ENCODE measurements at places on chromosomes 5 and 9.

DNA sequence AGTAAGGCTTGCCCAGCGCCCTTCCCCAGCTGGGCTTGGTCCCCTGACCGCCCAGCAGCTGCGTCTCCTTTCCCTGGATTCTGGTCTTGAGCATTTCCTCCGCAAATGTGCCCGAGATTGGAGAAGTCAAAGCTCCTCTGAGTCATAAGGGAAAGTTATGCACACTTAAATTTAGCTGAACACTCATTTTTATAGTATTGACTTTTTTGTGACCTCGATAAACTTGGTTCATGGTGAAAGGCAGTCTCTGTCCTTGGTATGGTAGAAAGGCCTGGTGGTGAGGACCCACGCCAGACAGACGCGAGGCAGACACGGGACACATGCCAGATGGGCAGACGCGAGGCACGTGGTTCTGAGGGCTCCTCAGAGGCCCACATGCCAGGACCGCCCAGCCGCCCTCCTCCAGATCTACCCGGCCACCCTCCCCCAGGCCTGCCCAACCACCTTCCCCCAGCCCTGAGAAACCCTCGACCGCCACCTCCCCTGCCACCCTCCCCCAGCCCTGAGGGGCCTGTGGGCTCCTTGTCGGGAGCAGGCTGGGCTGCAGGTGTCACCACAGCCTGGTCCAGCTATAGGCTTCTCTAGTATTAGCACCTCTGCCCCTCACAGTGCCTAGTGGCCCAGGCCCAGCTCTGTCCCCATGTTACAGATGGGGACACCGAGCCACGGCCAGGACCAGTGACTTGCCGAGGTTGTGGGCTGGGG is 60.9 kb upstream of the CACNA1B start:
- DNase-seq, result no peak

GRCh38 chr9:77882294-77882693 is 149.3 kb downstream of the GNAQ start:
- DNase-seq, result no peak

- no peak for DNase-seq
Observed at GRCh38 chr5:56900858-56901578, 8.4 kb upstream of the SETD9 start.

DNA sequence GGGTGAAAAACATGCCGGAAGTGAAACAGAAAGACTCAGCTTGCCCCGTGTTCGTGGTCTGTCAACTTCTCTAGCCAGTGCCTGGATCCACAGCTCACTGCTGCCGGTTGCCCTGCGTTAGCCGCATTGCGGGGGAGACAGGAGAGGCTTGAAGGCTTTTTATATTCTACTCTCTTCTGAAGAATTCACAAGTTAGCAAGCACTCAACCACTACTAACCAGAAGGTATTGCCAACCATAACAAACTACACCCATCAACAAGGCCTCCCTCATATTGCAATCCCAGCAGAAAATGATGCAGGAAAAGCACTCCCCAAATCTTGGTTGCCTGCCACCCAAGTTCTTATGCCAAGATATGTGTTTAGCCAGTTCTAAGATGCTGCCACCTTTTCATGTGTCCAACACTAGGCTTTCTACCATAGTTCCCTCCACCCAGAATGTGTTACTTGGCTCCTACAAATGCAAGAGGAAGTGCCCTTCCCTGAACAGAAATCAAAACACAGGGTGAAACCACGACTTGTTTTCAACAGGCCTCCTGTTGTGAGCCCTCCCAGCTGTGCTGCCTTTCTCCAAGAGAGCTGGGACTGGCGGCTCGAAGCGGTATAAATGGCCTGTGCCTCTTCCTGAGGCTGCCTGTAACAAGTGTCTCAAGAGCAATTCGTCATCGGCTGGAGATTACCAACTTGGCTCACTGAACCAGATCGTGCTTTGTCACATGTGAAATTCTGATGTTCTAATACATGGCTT is 129.0 kb downstream of the SNX18 start:
- DNase-seq, result no peak

GRCh38 chr9:5453004-5453403 is 2.7 kb downstream of the CD274 start:
- DNase-seq, result no peak

GRCh38 chr5:96812851-96813250 is 5.1 kb upstream of the ERAP1 start:
- DNase-seq, result no peak

DNA sequence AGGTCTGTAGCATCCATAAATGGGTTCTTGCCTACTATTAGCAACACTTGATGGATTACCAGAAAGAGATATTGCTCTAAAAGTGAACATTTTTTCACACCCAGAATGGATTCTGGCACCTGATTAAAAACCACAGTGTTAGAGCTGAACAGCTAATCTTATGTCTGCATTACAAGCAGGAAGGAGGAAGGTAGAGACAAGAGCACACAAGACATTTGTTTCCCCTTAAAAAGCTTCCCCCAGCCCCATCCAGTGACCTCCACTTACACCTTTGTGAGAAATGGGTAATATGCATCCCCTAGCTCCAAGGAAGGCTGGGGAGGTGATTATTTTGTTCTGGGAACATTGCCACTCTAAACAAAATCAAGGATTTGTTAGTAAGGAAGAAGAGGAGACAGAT is 12.0 kb upstream of the TRIM36 start:
- no peak for DNase-seq

GRCh38 chr5:110356677-110357076 is 369.8 kb downstream of the TMEM232 start:
- no peak for DNase-seq

DNA sequence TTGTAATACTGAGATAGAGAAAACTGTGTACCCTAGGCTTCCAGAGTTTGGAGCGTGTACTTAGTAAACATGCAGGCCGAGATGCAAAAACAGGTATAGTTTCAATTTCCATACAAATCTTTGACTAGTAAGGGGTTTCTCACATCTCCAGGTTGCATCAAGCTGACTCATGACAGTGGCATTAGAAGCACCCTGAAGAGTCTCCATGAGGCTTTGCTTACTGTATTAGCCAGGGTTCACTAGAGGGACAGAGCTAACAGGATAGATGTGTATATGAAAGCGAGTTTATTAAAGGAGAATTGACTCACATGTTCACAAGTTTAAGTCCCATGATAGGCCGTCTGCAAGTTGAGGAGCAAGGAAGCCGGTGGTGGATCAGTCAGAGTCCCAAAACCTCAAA is 275.3 kb upstream of the CDH6 start:
- DNase-seq, result no peak

GRCh38 chr5:168885324-168886120 is 306.4 kb upstream of the PANK3 start:
- no peak for DNase-seq

GRCh38 chr5:150155258-150156026 is at the start of gene PDGFRB:
PDGFRB (minus strand) TSS chr5:150155845; CDS start chr5:150137047, 18,798 bp downstream.
- peak; percentile 10 for DNase-seq

DNA sequence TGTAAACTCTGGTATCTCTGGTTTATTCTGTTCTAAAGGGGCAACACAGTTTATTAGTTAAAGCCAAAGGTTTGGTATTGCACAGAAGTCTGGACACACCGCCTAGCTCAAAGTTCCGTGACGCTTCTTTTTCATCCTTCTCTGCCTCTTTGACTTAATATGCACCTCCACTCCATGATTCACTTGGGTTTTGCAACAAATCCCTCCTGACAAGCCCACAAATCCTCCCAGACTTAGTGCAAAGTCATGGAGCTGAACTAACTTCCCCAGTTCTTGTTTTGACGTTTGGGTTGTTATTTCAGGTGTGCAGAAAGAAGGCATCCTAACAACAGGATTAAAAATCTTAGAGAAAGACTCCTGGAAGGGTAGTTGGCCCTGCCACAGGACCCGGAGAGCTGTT is 441.6 kb upstream of the DMAC1 start:
- DNase-seq, result no peak

GRCh38 chr5:43221502-43221901 is 29.5 kb downstream of the NIM1K start:
- DNase-seq, result no peak

DNA sequence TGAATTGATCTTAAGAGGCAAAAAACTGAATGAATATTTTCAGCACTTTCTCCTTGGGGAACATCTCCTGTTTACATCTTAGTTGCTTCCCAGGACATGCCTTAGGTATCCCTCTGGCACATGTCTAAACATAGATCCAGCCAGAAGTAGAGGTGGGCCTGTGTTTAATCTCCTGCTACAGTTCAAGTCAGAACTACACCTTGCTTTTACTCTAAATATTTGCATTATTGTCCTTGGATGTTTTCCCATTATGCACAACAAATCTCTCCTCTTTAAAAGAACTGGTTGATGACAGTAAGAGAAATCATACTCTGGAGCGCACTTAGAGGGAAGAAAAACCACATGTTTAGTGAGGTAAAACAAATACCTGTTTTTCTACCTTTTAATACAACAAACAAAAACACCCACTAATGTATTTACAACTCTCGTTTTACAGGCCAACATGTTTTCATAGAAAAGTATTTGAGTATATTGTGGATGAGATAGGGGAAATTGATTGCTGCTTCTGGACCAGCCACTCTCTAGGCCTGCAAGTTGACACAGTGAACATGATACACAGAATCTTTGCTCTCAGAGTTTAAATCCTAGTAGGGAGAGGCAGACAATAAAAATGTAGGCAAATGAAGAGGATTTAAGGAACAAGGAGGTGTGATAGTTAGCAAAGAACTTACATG is 32.3 kb downstream of the TNFAIP8 start:
- DNase-seq, result no peak

GRCh38 chr5:146606893-146607292 is 90.9 kb upstream of the GPR151 start:
- DNase-seq, result no peak

- DNase-seq, result peak; percentile 33
Observed at GRCh38 chr5:143402553-143403333, 743 bp downstream of the NR3C1 start.

DNA sequence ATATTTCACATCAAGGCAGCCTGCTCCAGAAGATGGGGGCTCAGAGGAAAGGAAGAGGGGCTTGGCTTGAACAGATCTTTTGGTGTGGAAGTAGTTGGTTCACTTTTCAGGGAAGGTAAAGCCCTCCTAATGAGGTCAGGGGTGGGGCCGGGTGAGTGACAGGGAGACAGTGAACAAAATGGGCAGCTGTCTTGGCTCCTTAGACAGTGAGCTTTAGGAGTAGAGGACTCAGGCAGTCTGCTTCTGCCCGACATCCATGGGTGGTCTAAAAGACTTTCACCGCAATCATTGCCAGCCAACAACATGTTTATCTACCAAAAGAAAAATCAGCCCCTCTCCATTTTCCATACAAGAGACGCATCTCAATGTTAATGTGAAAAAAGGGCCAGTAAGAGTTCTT is 241.0 kb downstream of the EBF1 start:
- DNase-seq, result no peak

DNA sequence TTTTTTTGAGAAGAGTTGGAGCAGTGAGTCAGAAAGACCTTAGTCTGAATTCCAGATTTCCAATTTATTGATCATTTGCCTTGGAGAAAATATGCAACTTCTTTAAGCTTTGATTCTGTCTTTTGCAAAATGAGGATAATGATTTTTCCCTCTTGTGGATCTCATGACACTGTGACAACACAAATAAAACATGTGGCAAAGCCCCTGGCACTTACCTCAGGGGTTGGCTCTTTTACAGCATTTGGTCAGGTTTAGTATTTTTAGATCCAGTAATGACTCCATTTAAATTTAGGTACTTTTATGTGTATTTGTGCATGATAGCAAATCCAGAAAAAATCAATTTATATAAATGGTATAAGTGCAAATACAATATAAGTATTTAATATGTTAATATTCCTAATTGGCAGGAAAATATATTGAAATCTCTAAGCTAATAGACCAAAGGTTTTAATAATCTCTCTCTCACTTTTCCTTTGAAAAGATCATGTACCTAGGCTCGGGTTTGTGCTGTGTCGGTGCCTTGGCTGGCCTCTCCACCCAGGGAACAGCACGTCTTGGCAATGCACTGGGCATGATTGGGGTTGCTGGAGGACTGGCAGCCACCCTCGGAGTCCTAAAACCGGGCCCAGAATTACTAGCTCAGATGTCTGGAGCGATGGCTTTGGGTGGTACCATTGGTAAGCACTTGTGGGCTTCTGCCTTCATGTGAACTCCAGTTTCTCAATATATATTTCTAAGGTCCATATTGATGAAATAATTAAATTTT is 49.7 kb downstream of the NNT start:
- DNase-seq, result no peak

DNA sequence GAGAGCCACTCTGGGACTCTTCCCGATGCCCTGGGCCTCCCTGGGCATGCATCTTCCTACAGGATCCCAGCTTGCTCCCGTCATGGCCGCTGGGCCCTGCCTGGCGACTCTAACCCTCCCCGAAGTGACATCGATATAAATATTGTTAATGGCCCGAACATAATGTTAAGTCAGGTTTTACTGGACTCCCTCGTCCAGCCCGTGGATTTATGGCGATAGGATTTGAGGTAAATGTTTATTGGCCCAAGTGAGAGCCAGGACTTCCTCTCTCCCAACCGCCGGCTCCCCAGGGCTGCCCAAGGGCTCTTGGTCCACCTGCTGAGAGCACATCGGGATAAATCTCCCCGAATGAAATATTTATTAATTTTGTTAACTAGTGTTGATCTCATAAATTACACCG is 246.3 kb downstream of the PBX3 start:
- no peak for DNase-seq

- DNase-seq, result no peak
Observed at GRCh38 chr5:72363166-72363802, 43.1 kb downstream of the PTCD2 start.

GRCh38 chr5:81787474-81788242 is 36.8 kb upstream of the SSBP2 start:
- no peak for DNase-seq

GRCh38 chr5:35129921-35130485 is 82.3 kb upstream of the AGXT2 start:
- no peak for DNase-seq

DNA sequence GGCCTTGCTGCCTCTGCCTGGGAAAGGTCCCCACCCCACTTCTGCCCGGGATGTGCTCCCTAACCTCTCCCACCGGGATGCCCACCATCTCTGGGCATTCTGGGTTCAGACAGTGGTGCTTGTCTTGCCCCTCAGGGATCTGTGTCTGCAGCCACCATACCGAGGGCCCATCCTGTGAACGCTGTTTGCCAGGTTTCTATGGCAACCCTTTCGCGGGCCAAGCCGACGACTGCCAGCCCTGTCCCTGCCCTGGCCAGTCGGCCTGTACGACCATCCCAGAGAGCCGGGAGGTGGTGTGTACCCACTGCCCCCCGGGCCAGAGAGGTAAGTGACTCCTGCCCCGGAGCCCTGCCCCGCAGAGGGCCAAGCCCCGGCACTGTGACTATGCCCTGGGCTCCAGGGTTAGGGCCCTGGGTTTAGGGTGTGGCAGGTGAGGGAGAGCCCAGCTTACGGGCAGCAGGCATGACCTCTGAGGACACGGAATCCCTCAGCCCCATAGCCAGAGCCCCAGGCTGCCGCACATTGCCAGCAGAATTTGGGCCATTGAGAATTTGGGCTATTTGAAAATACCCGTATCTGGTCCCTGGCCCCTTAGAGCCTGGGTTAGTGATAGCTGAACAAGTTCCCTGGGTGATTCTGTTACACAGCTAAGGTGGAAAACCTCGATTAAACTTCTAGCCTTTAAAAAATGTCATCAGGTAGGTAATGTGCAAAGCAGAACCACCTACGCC is 35.3 kb upstream of the AIF1L start:
- DNase-seq, result no peak
